Head of caudate nucleus (tissue), 42 donors: ENCODE measurements at places on chromosomes 3 and 15.

- DNase-seq, result no peak
These were observed 51.4 kb upstream of the IGF1R start for GRCh38 chr15:98596885-98597392.

- DNase-seq, result no peak
These were observed 2.7 kb downstream of the TM4SF19 start for GRCh38 chr3:196335503-196335948.

GRCh38 chr15:27694506-27695087, 404.5 kb downstream of the OCA2 start:
- no peak for DNase-seq

DNA sequence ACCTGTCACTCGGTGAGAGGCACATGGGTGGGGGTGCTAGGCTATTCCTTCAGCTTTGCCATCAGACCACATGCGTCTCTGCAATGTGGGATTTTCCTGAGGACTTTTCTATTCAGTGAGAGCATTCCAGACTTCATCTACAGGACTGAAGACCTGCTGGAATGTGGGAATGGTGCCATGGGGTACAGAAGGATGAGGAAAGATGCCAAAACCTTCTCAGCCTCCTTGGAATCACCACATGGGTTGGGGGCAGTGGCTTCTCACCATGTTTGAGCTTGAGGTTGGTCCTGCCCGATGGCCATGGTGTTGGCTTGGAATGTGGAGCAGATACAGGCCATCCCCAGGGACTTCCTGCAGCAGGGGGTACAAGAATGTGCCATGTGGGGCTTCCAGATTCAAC, 80.9 kb upstream of the KLF13 start:
- no peak for DNase-seq

GRCh38 chr3:182671942-182672341, 121.4 kb upstream of the ATP11B start:
- peak; percentile 58 for DNase-seq

DNA sequence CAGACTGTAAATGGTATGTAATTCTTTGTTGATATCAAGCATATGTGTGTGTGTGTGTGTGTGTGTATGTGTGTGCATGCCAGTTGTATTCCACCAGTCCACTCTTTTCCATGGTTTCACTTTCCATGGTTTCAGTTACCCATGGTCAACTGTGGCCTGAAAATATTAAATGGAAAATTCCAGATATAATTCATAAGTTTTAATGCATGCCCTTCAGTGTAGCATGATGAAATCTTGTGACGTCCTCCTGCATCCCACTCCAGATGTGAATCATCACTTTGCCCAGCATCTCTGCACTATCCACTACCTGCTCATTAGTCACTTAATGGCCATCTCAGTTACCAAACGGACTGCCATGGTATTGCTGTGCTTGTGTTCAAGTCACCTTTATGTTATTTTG, 215.9 kb downstream of the GBE1 start:
- no peak for DNase-seq

DNA sequence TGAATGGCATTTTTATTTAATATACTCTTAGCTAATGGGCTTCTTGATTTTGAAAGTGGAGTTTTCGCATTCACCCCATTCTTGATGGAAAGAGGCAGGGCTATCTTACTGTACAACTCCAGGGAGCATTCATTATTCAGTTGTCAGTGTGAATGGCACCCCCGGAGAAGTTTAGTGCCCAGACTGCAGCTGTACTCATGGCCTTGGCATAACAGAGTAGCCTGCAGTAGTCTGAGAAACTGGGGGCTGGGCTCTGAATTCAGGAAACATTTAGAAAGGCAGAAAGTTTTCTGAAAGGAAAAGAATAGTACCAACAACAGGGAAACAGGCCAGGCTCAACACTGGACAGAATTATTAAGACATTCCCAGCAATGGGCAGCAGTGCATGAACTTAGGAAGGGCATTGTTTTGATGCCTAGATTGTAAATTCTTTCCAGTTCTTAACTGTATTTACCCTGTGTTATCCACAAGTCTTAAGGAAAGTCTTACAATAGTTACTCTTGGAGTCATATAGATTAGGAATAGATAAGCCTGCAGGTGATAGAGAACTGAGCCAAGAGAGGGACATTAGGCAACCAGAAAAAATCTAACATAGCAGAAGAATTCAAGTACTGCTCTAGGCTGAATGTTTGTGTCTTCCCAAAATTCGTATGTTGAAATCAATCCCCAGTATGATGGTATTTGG, 44.4 kb downstream of the TIPARP start:
- no peak for DNase-seq

DNA sequence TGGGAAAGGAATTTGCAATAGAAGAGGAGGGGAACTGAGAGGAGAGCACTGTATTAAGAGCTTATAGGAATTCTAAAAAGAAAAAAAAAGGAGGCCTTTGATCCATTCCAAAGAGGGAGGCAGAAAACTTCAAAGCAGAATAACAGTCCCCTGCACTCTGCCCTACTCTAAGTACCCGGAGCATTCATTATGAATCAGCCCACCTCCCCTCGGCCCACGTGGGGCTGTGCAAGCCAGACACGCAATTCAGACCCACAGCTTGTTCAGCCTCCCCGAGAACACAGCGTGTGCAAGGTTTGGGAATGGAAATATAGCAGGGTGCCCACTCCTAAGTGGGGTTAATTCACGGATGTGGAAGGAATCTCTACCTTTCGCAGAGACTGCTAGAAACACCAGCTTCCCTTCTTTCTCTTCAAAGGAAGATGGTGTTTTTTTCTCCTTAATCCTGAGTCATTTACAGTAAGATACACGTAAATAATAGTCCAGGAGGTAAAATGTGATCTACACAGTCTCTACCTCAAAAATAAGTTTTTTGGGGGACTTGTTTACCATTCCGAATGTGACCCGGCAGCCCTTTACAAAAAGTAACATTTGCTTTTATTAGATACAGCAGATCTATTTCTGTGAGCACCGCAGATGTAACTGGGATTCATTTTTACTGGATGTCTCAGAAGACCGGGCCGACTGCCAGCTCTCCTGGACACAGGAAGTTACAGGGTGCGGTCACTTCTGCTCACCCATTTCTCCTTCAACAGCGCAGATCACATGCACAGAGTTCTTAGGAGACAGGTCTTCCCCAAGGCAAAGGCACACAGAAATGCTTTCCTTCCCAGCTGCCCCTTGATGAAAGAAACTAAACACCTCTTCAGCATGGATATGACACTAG, 768.5 kb upstream of the CFAP20DC start:
- peak; percentile 8 for DNase-seq

DNA sequence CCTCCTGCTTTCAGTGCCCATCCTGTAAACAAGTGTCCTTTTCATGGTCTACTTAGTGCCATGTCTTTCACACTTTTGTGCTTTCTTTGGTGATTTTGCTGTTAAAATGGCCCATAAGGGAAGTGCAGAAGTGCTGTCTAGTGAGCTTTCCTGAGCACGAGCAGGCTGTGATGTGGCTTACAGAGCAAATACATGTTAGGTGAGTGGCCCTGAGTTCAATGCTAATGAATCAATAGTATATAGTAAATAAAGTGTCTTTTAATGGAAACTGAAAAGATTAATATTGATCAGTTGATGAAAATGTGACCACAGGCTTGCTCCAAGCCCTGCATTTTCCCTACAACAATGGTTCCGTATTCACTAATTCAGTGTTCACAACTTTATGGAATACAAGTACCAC, 5.7 kb downstream of the SH3BP5 start:
- no peak for DNase-seq

DNA sequence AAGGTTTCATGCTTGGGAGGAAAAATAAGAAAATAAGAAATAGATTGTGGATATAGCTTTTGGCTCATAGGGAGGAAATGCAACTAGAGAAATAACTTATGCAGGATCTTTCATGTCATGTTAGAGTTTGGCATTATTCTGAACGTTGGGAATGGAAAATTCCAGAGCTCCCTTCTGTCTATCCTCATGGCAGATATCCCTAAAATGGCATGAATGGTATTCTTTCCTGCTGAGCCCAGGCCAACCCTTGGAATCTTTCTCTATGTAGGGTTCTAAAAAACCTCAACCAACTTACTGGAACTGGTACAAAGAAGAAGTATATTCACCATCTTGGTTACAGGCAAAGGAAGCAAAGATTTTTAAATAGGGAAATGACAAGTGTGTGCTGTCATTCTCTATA, 212.5 kb downstream of the CHST2 start:
- no peak for DNase-seq

- DNase-seq, result no peak
These were observed 236.8 kb downstream of the CACNA2D3 start for GRCh38 chr3:54358969-54359694.

DNA sequence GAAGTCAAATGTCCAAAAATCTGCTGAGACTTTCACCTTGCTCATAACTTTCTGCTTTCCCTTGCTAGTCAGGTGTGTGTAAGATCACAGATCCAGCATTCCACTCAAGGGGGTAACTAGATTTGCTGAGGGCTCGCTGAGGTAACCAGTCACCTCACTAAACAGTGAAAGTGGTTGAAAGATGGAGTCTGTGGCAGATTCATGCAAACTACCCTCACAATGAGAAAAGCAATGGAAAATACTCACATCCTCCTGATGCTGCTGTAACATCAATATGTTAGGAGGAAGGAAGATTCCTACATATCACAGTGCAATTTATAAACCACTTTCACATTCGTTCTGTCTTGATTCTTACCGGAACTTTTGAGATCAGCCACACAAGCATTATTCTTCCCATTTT, 174.3 kb upstream of the BCL6 start:
- no peak for DNase-seq

DNA sequence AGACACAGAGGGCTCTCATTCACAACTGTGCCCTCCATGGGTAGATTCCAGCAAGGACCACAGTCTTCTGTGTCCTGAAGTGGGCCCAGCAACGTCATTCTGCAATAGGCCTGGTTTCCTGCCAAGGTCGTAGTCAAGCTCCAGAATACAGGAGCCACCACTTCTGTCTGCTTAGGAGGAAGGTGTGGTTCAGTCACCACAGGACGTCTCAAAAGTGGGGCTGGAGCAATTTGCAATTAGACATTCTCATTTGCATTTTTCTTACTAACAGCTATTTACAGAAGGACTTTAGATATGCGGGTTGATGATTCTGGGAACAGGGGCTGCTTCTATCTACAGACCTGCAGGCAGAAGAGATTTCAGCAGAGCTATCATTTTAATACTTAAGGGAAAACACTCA, 58.7 kb upstream of the MYRIP start:
- DNase-seq, result no peak

DNA sequence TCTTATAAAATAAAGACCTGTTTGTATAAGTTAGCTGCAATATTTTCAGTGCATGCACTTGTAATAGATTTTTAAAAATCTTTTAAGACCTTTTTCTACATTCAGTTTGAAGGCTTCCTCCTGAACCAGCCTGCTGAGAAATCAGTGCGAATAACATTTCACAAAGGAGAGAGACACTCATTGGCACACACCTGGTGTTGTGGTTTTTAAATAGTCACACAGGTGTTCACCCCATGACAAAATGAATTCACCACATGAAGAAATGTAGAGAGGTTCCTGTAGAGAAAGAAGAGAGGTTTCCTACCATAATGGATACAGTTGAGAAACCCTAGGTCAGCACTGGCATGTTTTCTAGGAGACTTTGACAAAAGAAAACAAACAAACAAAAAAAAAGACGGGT, 237.3 kb downstream of the CNTN6 start:
- DNase-seq, result no peak

DNA sequence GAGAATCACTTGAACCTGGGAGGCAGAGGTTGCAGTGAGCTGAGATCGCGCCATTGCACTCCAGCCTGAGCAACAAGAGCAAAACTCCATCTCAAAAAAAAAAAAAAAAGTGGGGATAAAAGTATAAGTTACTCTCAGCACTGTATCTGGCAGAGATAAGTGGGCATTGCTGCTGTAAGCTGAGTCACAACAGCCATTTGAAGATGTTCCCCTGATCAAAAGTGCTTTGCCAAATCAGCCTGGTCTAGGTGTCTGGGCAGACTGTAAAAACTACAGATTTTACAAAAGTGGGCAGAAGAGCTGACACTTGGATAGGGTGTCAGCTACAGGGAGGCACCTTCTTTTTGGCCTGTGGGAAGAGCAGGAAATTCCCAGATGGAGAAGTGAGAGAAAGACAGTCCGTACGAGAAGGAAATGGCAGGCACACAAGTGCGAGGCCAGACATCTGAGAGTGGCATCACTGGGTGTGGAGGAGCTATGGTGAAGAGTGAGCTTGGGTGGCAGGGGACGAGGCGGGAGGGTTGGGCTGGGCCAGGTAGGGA, 78.5 kb downstream of the TRAK1 start:
- DNase-seq, result no peak

DNA sequence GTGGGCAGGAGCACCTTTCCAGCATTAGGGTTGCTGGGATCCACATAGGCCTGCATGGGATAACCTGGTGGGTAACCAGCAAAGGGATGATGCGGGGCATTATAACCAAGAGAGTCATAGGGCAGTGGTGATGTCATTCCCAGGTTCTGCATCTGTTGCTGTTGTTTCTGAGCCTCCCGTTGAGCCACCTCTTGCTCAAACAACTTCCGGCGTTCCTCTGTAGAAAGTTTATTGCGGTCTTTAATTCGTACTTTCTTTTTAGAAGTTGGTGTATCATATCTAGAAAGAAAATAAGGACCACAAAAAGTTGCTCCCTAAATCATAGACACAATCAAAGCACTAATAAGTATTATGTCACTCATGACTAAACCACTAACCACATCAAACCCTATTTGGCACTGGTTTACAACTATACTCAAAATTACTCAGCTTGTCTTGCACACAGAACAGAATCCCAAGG, 77.8 kb downstream of the NBEAL2 start:
- no peak for DNase-seq

DNA sequence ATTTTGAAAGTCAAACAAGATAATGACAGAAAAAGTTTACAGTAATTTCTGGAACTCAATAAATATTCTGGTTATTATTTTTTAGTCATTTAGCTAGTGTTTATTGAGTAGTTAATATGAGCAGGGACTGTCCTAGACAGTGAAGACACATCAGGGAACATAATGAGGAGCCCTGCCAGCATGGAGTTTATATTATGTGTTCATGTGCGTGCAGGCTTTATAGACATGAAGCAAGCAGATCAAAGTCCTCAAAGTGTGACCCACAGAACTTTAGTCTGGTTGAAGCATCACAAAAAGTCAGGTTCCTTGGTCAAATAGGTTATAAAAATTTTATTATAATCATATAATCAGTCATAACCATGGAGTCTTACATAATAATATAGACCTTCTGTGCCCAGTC, 289.3 kb downstream of the CLSTN2 start:
- no peak for DNase-seq

DNA sequence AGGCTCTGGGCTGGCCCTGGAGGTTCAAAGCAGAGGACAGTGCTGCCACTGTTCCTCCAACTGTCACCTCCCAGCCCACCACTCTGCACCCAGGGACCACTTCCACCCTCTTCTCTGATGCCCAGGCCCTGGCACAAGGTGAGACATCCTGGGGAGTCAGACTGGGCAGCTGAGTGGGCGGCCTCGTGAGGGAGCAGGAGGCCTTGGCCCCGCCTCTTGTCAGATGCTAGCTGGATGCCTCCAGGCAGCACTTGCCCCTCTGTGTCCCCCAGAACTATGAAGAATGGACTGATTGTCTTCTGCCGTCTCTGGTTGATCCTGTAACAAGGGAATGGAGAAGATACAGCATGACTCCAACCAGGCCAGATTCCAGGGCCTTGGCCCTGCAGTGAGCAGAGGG, 191.0 kb upstream of the LINGO1 start:
- no peak for DNase-seq

GRCh38 chr3:111588527-111588926, 6.6 kb downstream of the ZBED2 start:
- DNase-seq, result no peak
